Mammary epithelial cell (primary cell): ENCODE measurements at places on chromosomes 6 and 20.

GRCh38 chr20:38671186-38671585, 53.1 kb upstream of the SLC32A1 start:
- DNase-seq = no peak

GRCh38 chr6:169474362-169474761, 220.7 kb upstream of the THBS2 start:
- no peak for DNase-seq

DNA sequence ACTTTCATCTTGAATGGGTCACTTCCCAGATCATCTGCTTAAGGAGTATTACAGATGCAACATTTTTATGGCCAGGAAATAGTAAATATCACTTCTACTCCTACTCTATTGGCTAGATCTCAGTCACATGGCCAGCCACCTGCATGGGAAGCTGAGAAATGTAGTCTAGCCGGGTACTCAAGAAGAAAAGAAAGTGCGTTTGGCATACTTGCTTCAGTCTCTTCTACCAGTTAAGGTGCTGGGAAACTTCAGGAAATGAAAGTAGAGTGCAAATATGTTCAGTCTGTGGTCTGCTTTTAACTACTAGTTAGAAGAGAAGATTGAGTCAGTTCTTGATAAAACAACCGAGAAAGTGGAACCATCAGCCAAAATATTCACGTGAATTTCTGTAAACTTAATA, 129.2 kb downstream of the PDSS2 start:
- DNase-seq = no peak

DNA sequence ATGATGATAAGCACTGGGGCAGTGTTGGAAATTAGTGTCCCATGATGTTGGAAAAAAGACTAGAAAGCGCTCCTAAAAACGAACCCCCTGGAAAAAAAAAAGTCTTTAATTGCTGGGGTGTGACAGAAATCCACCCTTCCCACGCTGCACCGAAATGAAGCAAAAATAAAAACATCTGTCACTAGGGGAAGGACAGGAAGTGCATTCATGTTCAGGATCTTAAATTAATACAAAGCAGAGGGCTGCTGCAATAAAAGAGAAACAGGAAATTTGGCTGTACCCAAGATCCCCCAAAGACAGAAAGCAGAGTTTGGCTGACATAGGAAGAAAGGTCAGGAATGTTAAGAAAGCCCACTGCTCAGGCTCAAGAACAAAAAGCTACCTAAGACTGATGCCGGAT, 333.9 kb downstream of the TBC1D32 start:
- DNase-seq = no peak

- no peak for DNase-seq
These were observed 379.8 kb downstream of the UTRN start for GRCh38 chr6:144664947-144665346.

GRCh38 chr6:106520711-106521401, 108.4 kb downstream of the RTN4IP1 start:
- DNase-seq = no peak

GRCh38 chr20:19252451-19253120, 40.1 kb downstream of the SLC24A3 start:
- DNase-seq = no peak

DNA sequence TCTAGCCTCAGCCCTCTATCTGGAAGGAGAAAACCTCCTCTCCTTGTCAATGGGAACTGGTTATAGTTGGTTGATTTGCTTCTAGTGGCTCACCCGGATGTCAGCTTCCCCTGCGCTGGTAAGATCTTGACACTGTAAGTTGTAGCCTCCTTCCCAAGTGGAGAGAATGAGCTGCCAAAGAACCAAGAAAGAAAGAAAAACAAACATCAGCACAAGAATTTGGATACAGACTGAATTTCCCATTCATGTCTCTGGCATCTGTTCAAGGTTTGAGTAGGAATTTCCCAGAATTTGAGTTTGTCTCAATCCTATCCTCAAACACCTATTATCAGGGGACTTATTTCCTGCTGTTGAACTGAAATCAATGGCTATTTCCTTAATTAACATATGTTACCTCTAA, 44.1 kb downstream of the ELOVL2 start:
- no peak for DNase-seq

DNA sequence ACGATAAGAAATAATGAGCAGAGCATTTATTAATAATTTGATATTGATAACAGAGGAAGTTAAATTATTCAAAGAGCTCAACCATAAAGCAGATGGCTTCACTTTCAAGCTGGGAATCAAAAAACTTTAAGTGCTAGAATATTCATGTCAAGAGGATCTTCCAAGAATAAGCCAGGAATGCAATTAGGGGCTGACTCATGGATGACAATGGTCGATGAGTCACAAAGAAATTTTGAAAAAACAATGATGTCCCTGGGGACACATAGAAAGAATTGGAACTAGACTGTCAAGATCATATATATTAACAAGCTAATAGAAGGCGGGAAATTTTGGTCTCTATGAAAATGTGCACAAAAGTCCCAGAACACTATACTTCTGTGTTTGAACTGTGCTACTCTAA, 304.1 kb downstream of the LAMA2 start:
- peak; percentile 53 for DNase-seq

DNA sequence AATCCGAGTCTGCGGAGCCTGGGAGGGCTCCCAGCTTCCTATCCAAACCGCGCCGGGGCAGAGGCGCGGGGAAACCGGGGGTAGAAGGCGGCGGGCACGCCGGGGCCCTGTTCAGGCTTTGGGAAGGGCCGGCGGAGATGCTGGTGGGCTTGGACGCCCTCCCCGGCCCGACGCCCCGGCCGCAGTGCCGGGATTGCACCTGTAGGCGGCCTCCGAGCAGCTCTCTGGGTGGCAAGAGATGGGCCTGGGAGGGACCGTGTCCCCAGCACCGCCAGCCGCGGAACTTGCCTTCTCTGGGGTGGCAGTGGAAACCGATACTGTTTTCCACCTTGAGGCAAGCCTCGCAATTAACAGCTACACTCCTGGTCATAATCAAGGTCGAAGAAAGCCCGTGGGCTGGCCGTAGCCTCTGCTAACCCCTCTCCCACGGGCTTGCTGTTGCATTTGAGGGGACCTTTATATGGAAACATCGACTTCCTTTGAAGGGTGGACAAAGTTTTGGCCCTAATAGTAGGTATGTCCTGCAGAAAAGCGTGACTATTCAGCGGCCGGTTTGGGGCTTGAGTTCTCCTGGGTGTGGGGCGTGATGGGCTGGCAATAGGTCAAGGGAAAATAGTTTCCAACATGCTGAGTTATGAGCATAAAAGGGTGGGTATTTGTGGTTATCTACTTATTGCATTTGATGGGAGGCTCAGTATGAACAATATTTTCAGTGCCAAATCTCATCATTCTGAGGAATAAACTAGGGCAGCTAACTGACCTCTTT, 1.1 kb upstream of the JAG1 start:
- peak; percentile 69 for DNase-seq

DNA sequence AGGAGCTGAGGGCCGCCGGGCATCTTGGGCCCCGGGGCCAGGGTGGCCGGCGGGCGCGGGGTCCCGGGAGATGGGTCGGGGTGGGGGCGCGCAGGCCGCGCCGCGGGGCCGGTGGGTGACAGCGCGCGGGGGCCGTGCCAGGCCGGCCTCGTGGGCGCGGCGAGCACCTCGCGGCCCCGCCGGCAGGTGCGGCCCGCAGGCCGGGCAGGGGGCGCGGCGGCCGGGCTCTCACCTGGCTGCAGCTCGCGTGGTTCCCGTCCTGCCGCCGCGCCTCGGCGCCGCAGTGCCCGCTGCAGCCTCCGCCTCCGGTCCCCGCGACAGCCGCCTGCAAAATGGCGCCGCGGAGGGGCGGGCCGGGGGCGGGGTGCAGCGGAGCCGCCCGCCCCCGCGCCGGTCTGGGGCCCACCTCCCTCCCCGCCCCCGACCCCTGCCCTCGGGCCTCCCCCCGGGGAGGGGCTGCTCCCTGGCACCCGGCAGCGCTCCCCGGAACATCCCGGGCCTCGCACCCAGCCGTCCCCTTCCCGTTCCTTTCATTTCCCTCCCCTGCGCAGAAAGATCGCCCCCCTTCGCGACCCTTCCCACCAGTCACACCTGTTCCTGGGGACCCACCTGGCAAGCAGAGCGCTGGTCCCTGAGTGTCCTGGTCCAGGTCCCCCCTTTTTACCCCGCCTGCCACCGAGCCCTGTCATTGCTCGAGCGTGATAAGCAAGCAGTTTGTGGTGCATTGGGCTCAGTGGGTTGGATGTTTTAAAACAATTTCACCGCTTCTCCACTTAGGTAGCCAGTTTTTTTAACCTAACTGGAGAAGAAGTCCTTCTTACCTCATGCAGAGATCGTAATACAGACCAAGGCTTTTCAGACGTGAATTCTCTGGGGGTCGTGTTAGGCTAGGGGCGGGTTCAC, at the start of gene SLC23A2:
TSS of gene SLC23A2 (minus strand) at position 337 of the 903 bp plus-strand sequence. CDS start 68,948 bp downstream, outside the sequence.
- DNase-seq = no peak

GRCh38 chr6:44352259-44352658, 9.8 kb downstream of the SPATS1 start:
- no peak for DNase-seq

DNA sequence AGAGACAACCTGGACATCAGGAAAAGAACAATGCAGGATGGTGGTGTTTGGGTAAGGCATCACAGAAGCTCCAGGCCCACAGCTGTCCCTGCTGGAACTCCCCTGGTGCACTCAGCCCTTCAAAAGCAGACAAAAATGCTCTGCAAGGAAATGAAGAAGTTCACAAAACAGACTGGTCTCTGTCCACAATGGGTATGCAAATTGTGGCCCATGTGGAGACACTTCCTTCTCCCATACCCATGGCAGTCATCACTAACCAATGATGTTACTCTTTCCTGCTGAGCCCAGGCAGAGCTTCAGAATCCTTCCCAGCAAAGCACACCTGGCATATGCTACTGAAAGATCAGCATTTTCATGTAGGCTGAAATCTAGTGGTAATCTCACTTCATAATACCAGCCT, 42.6 kb upstream of the PXDC1 start:
- DNase-seq = no peak
